ENCODE measurements at places on chromosomes 11 and 22.

DNA sequence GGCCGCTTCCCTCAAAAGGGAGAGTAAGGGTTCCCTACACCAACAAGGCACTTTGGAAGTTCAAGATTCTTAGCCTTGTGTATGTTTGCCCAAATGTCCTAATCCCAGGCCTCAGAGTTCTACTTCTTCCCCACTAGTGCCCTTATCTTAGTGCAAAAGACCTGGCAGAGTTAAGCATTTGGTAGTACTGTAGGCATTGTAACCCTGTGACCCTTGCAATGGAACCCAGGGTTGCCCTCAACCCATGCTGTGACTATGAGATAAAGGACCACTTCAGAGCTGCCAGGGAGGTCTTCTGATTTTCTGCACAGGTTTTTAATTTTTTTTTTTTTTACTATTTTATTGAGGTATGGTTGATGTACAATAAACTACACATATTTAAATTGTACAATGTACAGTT is 65.1 kb downstream of the C11orf65 start:
- DNase-seq, result no peak

- no peak for DNase-seq
Observed at GRCh38 chr22:42793848-42794405, 63.1 kb downstream of the ARFGAP3 start.

DNA sequence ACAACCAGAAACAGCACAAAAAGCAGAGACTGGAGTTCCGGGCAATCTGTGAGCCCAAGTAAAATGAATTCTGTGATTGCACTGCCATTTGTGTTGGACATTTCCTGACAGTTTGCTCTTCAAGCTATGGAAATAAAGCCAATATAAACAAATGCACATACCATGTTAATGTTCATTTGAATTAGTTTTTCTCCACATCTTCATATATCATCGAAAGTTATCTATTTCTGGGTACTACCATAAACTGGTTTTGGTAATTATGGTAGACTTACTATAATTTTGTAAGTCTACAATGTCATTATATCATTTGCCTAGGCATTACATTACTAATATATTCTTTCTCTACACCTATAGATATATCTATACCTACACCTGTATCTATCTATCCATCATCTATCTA is at the start of gene OR5M11:
Gene OR5M11 (minus strand): TSS at position 101 of the 400 bp plus-strand sequence. CDS start 0 bp downstream, at position 101.
- no peak for DNase-seq

DNA sequence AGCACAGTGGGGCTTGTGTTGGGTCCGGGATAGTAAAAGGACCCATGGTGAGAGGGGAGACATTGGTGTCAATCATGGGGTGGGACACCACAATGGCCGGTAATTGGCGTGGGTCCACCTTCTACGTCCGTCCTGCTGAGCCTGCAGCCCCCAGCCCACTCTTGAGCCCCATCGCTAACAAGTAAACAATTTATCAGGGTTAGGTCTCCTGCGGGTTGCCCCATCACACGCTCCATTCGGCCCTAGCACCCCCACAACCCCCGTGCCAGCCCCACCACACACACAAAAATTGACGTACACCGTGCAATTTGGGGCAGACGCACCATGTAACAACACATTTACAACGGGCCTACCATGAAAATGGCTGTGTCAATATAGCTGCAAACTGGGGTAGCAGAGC is 86.5 kb upstream of the HTATIP2 start:
- DNase-seq, result no peak

- no peak for DNase-seq
Observed at GRCh38 chr22:38240734-38241252, 32.0 kb downstream of the TMEM184B start.

DNA sequence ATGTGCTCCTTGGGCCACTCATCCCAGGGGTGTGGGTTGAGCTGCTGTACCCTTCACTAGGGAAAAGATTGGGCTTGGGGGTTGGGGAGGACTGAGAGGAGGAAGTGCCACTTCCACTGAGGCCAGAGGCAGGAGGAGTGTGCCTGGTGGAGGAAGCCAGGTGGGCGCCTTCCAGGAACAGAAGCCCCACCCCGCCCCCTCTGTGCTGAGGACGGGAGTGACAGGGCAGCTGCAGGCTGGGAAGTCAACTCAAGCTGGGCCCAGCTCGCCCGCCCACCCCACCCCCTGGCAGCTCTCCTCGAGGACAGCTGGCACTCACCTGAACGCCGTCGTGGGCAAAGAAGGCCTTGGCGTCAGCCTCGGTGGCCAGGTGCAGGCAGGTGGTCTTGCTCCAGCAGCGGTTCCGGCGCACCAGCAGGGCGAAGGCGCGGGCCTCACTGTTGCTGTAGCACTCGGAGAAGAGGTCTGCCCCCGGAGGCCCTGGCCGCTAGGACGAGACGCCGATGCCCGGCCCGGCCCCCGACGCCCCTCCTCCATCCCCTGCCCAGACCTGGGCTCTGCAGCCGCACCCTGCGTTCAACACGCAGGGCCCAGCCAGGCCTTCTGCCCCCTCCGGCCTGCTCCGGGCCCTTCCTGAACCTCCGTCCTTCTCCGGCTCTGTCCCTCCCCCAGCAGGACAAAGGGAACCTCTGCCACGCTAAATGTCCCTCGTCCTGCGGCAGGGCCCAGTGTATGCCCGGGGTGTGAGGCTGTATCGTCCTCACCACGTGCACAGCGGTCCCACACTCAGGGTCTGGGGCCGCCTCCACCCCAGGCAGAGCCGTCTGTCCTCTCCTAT is 13.4 kb downstream of the TSSC4 start:
- DNase-seq, result peak; percentile 23

GRCh38 chr11:24198481-24198880 is 298.4 kb upstream of the LUZP2 start:
- DNase-seq, result no peak

All from RPMI8226 (cell line).